NCI-H2081 treated with DMSO at 0.1 percent for 48 hours (cell line): ENCODE measurements at places on chromosomes 7 and 10.

DNA sequence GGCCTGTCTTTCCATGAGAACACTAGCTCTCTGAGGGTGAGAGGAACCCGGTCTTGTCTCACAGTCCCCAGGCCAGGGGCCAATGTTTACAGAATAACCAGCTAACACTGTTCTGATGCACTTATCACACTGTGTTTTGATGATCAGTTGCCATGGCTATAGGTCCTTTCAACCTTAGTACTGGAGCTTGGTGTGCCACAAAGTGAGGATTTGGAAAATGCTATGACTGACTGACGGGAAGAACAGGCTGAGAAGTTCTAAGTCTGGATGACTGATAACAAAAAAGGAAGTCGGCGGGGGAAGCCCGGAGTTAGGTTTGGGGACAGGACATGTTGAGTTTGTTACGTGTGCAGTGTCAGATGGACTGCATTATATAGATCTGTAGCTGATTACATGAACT lies 141.8 kb downstream of the CTTNBP2 start:
- DNase-seq = no peak

GRCh38 chr7:27723085-27723484 lies 16.9 kb upstream of the TAX1BP1 start:
- no peak for DNase-seq

- DNase-seq = no peak
Observed at GRCh38 chr7:120716307-120716706, 141.6 kb downstream of the TSPAN12 start.

GRCh38 chr7:94314413-94315410 lies 80.0 kb upstream of the COL1A2 start:
- no peak for DNase-seq

GRCh38 chr10:120262857-120263547 lies 194.0 kb upstream of the PLPP4 start:
- no peak for DNase-seq

DNA sequence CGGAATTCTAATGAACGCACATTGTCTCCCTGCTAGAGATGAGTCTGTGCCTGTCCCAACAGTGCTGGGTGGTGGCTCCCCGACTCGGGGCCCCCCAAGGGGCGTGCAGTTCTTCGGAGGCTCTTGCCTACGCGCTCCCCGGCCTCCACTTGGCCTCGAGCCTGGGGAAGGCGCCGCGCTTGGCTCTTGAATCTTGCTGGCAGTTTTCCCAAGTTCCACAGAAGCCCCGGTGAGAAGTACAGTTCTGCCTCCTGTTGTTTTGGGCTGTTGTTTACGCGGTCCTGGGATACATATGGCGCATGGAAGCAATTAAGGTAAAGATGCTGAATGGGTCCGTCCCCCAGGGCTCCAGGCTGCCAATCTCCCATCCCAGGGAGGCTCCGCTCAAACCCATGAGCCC lies 32.6 kb upstream of the UNCX start:
- no peak for DNase-seq

GRCh38 chr10:15865304-15865703 lies 5.0 kb upstream of the MINDY3 start:
- DNase-seq = no peak

GRCh38 chr10:24901686-24902399 lies 50.6 kb downstream of the PRTFDC1 start:
- DNase-seq = no peak

- DNase-seq = no peak
Observed at GRCh38 chr10:43691485-43691884, 42.8 kb upstream of the ZNF32 start.

DNA sequence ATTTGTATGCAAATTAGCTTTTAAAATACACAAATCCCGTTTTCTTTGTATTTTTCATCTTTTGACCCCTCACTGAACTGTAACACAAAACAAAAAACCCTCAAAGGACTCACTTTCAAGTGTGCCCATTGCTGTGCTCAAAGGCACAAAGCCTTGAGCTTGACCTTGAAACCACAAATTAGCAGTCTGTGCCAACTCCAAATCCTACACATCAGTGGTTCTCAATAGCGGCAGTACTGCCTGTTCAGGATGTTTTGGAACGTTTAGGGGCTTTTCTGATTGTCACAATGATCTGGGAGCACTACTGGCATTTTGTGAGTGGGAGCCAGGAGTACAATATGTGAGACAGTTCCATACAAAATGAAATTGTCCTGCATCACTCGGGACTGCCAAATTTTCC lies 55.5 kb downstream of the KDM7A start:
- no peak for DNase-seq

- no peak for DNase-seq
Observed at GRCh38 chr7:16350634-16351033, 70.7 kb downstream of the CRPPA start.

DNA sequence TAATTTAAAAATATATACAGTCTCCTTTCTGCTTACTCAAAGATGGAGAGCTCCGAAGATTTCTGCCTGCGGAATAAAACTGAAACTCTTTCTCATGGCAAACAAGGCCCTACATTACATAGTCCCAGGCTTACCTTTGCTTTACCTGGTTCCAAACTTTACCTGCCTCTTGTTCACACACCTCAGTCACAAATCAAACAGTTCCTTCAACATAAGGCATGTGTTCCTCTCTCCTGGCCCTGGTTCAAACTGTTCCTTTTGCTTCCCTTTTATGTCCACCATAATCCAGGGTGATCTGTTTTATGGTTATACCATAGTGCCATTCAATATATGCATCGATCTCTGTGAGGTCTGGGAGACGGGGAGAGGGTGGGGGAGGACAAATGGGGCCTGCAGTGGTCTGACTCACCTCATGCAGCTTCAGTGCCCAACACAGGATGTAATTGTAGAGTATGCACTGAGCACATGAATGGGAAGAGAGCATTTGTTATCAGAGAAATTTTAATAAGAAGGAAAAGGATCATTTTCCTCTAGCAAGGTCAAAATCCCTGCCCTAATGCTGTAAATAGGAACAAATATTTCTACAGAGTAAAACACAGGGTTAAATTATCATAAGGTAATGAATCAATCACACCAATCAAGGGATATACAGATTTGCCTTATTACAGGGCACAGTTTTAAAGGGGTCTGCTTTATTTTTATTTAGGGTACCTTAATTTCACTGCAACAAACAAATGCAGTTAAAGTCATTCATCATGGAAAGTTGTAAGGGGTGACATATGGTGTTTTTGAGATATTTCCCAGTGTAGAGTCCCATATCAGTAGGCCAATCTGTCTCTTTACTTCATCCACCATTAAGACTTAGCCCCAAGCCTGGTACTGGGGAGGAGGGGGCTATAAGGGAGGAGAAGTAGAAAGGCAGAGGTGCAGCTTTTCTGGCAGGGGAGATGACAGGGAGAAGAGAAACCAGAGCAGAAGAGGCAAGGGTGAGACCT lies 88.8 kb upstream of the PDE1C start:
- no peak for DNase-seq

DNA sequence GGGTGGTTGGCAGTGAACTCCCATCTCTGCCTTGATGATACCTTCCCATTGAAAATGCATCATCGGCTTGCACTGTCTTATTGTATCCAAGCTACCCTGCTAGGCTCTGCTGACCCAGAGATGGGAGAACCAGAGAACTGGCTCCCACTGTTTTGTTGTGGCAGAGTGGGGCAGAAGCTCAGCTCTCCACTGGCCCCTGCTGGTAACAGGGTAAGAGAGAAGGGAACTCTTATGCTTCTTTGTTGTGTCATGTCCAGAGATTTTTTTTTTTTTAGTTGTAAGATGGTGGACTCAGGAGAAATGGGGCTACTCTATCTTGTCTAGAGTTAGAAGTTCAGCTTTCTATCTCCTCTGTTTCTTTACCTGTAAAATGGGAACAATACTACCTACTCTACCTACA lies 100.5 kb upstream of the SDK1 start:
- no peak for DNase-seq
